ENCODE measurements at places on chromosomes 2 and 18.

DNA sequence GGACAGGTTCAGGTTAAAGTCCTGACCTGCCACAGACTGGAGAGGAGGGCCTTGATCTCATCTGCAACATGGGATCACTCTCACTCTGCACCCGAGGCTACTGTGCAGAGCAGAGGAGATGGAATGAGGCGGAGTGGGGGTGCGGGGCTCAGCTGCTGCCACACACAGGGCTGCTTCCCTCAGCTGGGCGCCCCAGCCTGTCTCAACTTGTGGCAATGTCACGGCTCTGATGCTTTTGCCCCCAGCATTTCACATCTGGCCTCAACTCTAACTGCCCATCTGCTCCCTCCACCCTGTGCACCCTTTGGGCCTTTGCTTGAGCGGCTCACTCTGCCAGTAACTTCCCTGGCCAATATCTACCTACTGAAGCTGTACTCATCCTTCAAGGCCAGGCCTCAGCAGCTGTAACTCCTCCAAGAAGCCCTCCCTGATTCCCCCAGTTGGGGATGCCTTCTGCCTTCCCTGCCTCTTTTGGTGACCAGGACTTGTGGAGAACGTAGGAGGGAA lies 70.3 kb downstream of the POLR1A start:
- no peak for DNase-seq

- no peak for DNase-seq
These were observed 167.7 kb downstream of the MYO3B start for GRCh38 chr2:170345607-170346006.

GRCh38 chr2:95044601-95045000 lies 19.1 kb downstream of the MAL start:
- no peak for DNase-seq

DNA sequence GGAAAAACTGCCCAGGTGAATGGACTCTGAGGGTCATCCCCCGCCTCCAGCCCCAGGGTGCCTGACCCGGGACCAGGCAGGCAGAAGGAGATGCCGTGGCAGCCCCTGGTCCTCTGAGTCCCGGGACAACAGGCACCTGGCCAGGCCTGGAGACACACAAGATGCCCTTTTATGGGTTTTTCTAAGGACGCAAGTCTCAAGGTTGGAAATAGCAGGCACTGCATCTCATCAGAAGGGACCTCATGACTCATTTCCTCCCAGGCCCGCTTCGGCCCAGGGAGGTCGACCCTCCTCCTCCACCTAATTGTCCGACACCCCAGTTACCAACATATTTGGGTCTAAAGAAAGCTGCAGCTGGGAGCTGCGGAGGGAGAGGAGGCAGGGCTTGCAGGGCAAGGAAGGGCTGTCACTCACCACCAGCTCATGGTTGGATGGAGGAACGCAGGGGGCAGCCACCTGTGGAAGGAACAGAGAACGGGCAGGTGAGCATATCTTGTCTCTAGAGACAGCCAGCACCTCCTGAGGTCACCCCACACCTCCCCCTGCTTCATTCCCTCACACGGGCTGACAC lies 82.9 kb downstream of the TNS1 start:
- DNase-seq, result no peak

DNA sequence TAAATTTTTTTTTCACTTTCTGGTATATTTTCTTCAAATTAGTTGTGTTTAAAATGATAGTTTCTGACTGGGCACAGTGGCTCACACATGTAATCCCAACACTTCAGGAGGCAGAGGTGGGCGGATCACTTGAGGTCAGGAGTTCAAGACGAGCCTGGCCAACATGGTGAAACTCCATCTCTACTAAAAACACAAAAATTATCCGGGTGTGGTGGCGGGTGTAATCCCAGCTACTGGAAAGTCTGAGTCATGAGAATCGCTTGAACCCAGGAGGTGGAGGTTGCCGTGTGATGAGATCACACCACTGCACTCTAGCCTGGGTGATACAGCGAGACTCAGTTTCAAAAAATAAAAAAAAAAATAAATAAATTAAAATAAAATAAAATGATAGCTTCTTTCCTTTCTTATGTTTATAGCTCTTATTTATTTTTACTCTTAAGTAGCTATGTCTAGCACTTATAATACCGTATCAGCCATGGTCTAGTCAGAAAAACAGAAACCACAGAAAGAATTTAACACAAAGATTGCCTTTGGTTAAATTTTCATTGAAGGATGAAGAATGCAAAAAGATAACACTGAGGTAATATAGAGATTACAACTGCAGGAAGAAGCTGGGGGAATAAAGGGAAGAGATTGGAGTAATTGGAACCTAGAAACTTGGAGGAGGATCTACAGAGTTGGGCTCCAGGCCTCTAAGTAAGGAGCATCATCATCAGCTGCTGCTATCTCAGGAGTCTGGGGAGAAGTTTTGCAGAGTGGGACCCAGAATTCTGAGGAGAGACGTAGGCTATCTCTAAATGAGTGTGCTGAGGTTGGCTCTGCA lies 54.7 kb upstream of the MBOAT2 start:
- no peak for DNase-seq

DNA sequence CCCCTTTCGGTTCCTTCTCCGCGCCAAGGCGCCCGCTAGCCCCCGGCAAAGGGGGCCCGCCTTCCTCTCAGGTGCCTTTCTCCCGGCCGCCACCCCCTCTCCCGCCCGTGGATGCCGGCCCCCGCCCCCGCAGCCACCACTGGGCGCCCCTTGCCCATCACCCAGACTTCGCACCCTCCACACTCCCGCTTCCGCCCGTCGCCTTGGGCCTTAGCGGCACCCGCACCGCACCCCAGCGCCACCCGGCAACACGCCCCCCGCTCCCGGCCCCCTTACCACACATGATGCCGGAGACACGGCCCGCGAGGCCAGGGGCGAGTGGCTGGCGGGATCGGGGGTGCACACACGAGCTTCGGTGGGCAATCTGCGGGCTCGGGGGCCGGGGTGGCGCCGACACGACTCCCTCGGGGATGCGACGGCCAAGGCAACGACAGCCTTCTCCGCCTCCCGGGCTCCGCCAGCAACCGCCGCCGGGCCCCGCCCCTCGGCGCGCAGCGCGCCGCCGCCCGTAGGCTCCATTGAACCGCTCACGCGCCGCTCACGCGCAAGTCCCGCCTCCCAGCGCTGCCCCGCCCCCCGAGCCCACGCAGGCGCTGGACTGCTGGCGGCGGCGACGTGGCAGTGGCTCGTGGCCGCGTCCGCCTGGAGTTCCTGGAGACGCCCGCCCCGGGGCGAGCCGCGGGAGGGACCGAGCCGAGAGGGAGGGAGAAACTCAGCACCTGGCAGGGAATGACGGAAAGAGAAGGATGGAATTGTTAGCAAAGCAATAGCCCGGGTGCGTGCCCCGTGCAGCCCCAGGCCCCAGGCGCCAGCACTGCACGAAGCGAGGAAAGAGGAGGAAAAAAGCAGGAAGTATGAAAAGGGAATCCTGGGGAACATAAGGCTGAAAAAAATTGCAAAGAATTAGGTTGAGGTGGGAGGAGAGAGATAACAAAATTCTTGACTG lies at the start of gene GFPT1:
GFPT1 (minus strand) TSS at position 439 of the 946 bp plus-strand sequence; CDS start at position 283, 156 bp downstream.
- peak; percentile 94 for DNase-seq

GRCh38 chr2:31579996-31580320 lies 780 bp downstream of the SRD5A2 start:
- no peak for DNase-seq

DNA sequence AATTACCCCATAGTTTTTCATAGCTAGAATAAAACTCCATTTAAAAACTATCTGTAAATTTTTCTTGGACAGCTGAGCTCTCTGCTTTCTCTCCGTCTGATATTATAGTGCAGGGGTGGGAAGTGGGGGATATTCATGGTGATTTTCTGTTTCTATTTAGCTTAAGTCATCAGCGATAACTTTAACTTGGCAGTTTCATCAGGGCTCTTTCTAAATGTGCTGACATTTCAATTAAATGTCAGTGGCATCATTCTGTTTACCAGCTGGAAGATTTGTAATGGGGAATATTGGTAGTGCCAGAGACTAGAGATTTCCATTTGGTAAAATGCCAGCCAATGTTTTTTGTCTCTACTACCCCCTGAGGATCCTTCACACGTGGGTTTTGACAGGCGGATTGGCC lies 53.5 kb upstream of the CAPN13 start:
- DNase-seq, result no peak

GRCh38 chr2:233075141-233075965 lies 15.2 kb downstream of the INPP5D start:
- no peak for DNase-seq

DNA sequence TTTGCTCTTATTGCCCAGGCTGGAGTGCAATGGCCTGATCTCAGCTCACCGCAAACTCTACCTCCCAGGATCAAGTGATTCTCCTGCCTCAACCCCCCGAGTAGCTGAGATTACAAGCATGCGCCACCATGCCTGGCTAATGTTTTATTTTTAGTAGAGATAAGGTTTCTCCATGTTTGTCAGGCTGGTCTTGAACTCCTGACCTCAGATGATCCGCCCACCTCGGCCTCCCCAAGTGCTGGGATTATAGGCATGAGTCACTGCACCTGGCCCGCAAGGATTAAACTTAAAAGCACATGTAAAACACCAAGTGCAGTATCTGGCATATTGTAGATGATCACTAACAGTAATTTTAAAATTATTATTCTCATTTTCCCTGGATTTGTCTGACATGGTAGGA lies 72.9 kb downstream of the C1QL2 start:
- no peak for DNase-seq

GRCh38 chr18:3875961-3876360 lies 426.0 kb downstream of the TGIF1 start:
- DNase-seq, result no peak

DNA sequence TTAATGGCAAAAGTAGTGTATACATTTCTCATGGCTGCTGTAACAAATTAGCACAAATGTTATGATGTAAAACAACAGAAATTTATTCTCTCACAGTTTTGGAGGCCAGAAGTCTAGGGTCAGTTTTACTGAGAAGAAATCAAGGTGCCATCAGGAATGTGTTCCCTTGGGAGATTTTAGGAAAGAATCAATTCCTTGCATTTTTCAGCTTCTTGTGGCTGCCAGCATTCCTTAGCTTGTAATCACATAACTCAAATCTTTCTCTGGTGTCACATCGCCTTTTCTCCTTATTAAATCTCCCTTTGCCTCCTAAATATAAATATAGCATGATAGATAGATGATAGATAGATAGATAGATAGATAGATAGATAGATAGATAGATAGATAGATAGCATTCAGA lies 307.0 kb upstream of the REG3G start:
- no peak for DNase-seq

GRCh38 chr2:14951569-14952285 lies 319.2 kb downstream of the LRATD1 start:
- no peak for DNase-seq

DNA sequence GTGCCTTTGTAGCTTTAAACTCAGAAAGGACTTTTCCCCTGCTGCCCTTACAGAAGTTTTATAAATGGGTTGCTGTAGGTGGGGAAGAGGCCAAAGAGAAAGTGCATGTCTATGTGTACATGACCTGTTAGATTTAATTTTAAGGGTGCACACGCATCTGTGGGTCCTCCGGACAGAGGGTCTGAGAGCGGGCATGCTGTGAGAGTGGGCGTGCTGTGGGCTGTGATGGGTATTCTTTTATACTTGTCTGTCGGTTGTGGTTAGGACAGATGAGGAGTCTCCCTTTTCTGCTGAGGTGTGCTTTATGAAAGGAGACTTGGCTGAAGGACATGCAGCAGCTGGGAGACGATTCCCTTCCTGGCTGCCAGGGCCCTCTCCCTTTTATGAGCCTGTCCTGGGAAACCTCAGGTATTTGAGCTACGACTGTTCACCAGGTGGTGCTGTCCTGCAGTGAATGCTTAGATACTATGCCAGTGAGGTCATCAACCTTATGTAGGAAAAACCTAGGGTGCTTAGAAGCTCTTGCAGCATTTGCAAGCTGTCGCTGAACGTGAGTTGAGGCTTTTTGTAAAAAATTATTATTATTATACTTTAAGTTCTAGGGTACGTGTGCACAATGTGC lies 67.5 kb downstream of the TANC1 start:
- no peak for DNase-seq

DNA sequence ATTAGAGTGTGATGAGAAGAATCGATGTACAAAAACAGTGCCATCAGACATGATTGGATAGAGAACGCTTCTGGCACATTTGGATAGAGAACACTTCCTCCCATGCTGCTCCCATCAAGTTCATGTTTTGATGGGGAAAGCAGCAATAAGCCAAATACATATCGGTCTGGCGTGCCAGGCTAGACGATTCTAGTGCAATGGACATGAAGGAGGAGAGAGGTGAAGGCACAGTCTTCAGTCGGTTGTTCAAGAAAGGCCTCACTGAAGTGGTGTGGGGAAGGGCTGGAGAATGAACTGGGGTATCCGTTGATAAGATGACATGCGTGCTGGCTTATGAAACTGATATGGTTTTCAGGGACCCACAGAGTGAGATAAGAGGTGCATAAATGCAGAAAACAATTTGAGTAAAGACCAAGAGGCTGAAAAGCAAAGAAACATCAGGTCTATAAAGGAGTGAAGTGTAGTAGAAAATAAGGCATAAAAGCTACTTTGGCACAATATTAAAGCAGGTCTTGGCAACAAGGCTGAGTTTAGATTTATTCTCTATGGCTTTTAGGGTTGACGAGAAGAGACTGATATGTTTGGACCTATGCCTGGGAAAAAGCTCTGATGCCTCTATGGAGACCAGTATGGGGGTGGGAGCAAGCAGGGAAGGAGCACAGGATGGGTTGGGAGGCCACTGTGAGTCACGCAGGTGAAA lies 117.6 kb upstream of the PIEZO2 start:
- no peak for DNase-seq

All from activated naive CD4-positive, alpha-beta T cell (primary cell).